Fibroblast of the aortic adventitia (primary cell): ENCODE measurements at places on chromosomes 4 and X. TPM values are rescaled to one million over a fixed set of nuclear protein-coding genes. Genes with fewer than 3 reads are reported as not detected.
A peak's percentile ranks its signal among the peaks of the same experiment; 100 is the strongest.

GRCh38 chrX:45823536-45823935, 622.9 kb upstream of the DIPK2B start:
- DNase-seq = no peak

GRCh38 chr4:110484767-110485166, 8.8 kb downstream of the ENPEP start:
- DNase-seq = peak; percentile 92

GRCh38 chr4:74624351-74625151, 169.8 kb downstream of the BTC start:
- peak; percentile 75 for DNase-seq

- peak; percentile 23 for DNase-seq
These were observed 116.8 kb downstream of the SCD5 start for GRCh38 chr4:82681754-82682153.

DNA sequence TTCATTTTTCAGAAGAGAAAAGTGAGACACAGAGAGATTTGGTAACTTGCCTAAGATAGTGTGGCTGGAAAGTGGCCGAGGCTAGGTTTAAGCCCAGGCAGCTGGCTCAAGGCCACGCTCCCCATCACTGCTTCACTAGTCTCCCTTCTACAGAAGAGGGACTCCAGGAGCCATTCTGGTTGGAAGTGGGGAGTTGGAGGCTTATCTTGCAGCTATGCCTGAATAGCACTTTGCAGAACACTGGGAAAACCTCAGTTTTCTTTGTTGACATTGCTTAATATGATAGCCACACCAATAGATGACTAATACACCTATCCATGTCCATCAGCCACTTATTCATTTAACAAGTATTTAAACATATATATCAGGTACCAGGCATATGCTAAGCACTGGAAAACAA, 18.5 kb downstream of the LRRC66 start:
- peak; percentile 51 for DNase-seq

DNA sequence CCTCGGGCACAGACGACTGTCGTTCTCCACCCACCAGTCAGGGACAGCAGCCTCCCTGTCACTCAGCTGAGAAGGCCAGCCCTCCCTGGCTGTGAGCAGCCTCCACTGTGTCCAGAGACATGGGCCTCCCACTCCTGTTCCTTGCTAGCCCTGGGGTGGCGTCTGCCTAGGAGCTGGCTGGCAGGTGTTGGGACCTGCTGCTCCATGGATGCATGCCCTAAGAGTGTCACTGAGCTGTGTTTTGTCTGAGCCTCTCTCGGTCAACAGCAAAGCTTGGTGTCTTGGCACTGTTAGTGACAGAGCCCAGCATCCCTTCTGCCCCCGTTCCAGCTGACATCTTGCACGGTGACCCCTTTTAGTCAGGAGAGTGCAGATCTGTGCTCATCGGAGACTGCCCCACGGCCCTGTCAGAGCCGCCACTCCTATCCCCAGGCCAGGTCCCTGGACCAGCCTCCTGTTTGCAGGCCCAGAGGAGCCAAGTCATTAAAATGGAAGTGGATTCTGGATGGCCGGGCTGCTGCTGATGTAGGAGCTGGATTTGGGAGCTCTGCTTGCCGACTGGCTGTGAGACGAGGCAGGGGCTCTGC, 7.9 kb upstream of the MSANTD1 start:
- no peak for DNase-seq

DNA sequence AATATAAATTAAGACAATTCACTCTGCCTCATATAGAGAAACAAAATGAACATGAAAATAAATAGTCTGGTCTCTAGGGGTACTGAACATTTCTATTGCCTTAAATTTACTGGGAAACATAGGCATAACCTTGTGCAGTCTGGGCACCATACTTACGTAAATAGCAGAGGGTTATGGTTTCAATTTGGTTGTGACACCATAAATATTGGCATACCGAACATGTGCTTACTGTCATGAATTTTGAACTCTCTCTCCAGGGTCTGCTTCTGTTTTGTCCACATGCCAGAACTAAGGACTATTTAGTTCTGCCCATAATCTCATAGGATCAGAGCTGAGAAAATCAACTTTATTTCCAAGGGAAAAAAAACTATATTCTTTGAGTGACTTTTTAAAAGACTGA, 17.6 kb downstream of the PDGFC start:
- no peak for DNase-seq

DNA sequence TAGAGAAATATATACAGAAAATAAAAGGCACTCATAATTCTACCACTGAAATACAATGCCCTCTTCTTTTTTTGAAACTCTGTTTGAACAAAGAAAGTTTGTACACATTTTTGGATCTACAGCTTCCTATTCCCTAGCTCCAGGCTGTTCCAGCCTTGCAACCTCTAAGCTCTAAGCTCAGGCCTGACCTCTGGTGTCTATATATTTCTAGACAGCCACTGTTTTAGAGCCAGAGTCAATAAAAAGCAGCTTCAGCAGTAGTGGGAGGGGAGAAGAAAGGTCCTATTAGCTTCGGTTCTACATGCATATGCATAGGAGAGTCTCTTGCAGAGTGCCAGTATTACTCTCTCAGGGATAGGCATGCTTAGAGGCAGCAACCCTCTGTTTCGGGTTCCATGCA, 39.7 kb downstream of the CLDN2 start:
- DNase-seq = peak; percentile 43

- DNase-seq = no peak
These were observed 33.6 kb downstream of the BCOR start for GRCh38 chrX:40064055-40064597.

DNA sequence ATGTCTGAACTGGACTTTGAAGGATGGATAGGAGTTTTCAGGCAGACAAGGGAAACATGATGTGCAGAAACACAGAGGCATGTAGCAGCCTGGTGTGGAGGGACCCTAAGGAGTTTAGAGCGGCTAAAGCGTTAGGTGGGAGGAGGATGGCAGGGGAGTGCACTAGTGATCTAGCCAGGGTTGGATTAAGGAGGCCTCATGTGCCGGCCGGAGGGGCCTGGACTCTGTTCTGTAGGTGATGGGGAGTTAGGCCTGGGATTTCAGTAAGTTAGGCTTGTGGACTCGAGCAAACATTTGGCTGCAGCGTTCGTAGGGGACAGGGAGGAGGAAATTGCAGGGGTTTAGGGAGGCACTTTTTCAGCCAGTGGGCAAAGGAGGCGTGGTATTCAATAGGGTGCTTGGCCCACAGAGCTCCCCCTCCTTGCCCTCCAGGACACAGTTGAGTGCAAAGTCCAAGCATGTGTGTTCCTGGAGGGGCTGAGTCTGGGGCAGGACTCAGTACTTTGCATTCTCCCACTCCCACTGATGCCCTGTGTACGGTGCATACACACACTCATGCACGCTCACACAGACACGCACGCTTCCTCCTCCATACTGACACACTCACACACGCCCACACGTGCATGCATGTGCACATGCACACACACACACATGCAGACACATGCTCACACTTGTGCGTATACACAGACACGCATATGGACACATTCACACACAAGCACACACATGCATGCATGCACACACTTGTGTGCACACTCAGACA, 18.6 kb downstream of the PSAPL1 start:
- DNase-seq = no peak

- DNase-seq = no peak
These were observed 46.6 kb upstream of the CHRNA9 start for GRCh38 chr4:40288566-40288965.

- DNase-seq = no peak
These were observed 18.7 kb downstream of the PIGG start for GRCh38 chr4:517806-518070.

DNA sequence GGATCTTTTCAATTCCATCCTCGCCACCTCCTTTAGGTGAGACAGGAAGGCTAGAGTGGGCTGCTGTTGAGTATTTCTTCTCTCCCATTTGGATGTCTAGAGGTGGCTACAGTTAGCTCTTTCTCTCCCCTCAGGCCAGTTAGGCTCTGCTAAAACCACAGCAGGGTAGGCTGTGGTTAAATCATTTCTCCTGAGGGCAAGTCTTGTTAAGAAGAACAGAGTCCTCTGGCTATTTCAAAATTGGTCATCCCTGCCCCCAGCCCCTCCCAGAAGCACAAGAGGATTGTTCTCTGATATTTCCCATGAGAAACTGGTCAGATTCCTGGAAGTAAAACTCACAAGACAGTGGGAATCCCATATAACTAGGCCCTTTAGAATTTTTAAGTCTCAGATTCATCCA, 1359.5 kb downstream of the TECRL start:
- DNase-seq = no peak

DNA sequence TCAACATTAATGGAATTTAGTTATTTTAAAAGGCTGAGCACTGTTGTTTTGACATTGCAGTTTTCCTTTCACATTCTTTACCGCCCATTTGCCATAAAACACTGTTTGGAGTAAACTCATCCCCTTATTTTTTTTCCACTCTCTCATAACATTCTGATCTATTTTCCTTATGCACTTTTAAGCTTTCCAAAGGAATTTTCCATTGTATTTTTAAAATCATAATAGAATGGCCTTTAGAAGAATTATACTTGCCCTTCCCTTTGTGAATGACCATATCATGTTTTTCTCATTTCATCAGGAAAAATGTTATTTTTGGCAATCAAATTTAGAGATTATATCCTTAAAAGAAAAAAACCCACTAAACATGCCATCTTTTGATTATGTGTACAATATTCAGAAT, 1074.2 kb downstream of the STIM2 start:
- DNase-seq = no peak

- DNase-seq = no peak
These were observed 65.3 kb downstream of the PAPSS1 start for GRCh38 chr4:107654694-107655093.

The MRPL1 gene
- 36.7 and 78.7 TPM in 2 replicates for total RNA-seq

The SSX2 gene
- not detected in 2 replicates for total RNA-seq

The OFD1 gene
- total RNA-seq = 20.3 and 41.7 TPM in 2 replicates

The APLN gene
- 0.54 and 3.8 TPM in 2 replicates for total RNA-seq

The IL13RA1 gene
- total RNA-seq = 52.7 and 66.8 TPM in 2 replicates
